ENCODE measurements at places on chromosomes 1 and 21.

- no peak for DNase-seq
Measured at GRCh38 chr1:204265665-204266064, 51.9 kb upstream of the GOLT1A start.

DNA sequence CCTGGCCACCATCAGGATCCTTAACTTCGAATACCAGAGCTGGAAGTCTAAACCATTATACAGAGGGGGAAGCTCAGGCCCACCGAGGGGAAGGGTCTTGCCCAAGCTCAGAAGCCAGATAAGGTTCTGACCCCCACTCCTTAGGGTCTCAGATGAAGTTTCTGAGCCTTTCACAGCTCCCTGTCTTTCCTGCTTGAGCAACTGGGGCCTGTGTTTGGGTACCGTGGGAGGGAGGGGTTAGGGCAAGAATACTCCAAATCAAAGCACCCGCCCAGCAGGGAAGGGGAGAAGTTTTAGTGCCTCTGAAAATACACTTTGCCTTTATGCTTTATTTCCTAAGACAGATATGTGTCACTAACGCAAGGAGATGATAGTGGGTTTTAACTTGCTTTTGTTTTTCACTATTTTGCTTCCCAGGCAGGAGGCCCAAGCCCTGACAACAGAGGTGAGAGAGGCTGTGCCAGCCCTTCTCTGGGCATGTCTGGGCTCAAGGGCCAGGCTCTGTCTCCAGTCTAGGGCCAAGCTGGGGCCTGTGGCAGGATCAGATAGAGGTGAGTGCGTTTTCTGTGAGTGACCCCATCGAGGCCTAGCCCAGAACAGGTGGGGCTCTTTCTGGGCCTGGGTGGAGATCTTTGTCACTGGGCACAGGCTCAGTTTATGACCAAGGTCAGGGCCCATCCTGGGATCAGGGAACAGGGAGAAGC is 20.5 kb upstream of the TENT5B start:
- no peak for DNase-seq

DNA sequence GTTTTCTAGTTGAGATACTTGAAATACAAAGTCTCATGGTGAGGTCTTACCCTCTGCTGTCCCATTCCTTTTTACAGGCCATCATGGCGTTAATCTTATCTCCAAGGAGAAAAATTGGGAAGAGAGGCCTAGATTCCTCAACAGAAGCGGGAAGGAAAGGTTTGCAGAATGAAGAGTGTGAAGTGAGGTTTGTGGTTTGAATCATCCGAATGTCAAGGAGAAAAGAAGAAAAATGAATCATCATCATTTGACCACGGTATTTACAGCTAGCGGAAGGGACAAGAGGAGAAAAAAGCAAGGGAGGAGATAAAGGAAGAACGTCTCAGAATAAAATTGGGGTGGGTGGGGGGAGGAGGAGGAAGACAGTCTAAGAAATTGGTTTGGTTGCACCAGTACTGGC is 935 bp upstream of the COG2 start:
- DNase-seq = no peak

GRCh38 chr21:45076245-45076711 is 1.9 kb downstream of the ADARB1 start:
- DNase-seq = no peak
